HuH-7 (cell line): ENCODE measurements at places on chromosomes 7 and 10.

DNA sequence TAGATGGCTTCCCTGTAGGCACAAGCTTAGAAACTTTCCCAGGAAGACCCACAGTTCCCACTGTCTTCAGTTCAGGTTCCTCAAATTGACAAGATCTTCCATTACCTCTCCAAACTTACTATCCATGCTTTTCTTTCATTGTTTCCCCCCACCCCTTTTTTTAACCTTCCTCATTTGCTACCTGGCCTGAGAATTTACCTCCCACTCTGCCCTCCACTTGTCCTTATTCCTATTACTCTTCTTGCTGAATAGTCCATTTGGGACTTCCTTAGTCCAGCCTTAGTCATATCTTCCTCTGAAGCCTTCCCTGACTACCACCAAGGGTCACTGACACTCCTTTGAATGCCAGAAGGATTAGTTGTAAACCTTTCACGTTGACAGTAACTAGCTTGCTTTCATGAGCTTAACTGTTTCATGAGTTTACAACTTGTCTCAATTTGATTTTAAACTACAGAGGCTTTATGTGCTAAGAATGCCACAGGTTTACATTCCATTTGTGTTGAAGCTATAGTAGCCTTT, 1.2 kb upstream of the CALU start:
- no peak for DNase-seq

GRCh38 chr10:132206806-132207535, 20.2 kb downstream of the DPYSL4 start:
- DNase-seq = no peak

GRCh38 chr7:13777242-13777641, 212.2 kb downstream of the ETV1 start:
- DNase-seq = no peak

DNA sequence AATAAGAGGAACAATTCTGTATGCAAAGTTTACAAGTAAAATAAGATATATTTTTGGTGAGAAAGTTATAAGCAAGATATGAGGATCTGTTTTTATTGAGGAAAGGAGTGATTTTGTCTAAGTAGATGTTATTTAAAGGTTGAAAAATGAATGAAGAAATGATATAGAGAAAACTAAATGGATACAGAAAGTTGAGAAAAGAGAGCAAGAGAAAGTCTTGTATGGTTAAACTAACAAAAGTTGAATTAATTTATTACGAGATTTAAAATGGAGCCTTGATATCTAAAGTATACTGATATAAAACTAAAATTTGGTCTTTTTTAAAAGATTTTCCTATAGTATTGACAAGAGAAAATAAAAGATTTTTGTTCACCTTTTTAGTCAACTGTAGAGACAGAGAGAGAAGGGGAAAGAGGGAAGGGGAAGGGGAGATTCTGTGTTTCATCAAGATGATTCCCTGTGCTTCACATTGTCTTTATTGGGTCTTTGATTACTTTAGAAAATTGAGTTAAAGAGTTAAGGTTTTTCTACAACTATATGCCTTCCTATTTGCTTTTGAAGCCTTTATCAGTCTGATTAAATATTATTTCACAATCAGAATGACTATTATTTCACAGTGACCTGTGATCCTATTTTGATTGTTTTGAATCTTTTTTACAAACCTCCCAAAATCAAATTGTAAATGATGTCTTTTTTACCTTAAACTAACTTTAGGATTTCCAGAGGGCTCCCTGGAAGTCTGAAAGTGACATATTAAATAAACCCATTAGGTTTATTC, 10.7 kb downstream of the SHTN1 start:
- no peak for DNase-seq

DNA sequence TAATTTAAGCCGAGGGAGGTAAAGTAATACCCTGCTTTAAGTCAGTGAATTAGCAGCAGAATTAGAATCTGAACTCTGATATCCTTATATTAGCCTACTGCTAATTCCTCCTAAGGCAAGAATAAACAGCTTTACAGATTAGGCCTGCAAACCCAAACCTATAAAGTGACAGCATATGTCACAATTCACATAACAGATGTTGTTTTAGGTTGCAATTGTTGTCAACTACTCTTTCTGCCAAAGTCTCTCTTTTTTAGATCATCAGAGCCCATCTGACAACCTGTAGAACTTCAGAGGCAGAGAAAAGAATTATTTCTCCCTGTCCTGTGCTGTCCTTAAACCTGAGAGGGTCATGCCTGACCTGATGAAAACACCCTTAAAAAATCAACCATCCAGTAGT, 167.2 kb downstream of the PRKG1 start:
- DNase-seq = no peak

- no peak for DNase-seq
Observed at GRCh38 chr7:105098863-105099515, 85.0 kb downstream of the KMT2E start.

GRCh38 chr7:133436014-133436428, 183.1 kb downstream of the EXOC4 start:
- no peak for DNase-seq

- DNase-seq = no peak
Observed at GRCh38 chr7:391961-392524, 102.1 kb downstream of the FOXL3 start.

DNA sequence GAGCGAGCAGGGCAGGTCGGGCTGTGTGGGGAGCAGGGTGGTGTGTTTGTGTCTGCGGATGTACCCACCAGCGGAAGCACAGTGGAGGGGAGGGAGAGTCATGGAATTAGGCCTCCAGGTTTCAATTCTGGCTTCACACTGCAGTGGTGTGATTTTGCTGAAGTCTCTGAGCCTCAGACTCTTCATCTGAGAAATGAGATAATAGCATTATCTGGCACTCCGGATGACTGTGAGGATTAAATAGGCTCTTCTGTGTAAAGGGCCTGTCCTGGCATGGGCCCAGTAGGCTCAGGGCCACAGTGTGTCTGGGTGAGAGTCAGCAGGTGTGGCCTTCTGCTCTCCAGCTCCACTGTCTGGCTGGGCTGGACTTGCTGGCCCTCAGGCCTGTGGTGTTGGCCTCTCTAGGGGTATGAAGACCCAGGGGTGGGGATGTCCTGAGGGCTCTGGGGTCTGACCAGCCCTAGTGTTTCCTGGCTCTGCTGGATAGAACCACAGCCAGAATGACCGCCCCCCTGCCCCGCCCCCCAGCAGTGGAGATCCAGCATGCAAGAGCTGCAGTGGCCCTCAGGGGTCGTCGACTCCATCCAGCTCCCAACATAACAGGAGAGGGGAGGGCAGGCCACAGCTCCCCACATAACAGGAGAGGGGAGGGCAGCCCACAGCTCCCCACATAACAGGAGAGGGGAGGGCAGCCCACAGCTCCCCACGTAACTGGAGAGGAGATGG, 178.6 kb downstream of the RPS24 start:
- DNase-seq = no peak

- no peak for DNase-seq
Observed at GRCh38 chr7:18283045-18283444, 212.5 kb upstream of the HDAC9 start.

DNA sequence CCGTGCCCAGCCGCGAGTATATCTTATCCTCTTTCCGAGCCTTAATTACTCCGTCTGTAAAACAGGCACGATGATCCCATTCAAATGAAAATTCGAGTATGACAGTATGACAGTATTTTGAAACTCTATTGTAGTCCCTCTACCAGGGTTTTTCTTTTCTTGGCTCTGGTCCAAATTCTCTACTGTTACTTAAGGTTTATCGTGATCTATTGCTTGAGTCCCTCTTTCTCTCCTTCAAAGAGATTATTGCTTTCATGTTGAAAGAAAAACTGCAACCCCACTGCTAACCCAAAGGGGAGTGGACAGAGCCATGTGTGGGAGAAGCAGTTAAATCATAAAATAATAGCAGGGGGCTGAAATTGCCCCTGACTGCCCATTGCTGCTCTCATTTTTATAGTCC, 1156.6 kb upstream of the AUTS2 start:
- DNase-seq = no peak

DNA sequence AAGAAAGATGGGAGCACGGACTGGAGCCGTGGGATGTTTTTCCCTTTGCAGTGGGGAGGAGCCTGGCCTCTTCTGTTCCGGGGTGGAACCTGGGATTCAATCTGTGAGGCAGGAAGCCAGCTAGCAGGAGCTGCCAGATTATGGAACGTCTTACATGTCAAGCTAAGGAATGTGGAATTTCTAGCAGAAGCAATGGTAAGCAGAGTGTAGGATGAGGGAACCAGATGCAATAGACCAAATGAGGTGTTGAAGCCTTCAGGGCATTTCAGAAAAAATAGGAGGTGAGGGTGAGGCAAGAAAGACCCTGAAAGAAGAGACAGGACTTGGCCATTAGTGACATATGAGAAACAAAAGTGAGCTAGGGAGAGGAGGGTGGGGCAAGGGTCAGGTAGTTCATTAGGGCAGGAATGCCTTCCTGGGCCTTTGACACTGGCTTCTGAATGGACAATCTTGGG, 105.5 kb downstream of the CHN2 start:
- no peak for DNase-seq

GRCh38 chr10:15802375-15802949, 57.8 kb downstream of the MINDY3 start:
- DNase-seq = no peak

GRCh38 chr10:13068071-13068470, 31.9 kb upstream of the OPTN start:
- no peak for DNase-seq

GRCh38 chr7:51026341-51026740, 243.6 kb upstream of the GRB10 start:
- DNase-seq = no peak

DNA sequence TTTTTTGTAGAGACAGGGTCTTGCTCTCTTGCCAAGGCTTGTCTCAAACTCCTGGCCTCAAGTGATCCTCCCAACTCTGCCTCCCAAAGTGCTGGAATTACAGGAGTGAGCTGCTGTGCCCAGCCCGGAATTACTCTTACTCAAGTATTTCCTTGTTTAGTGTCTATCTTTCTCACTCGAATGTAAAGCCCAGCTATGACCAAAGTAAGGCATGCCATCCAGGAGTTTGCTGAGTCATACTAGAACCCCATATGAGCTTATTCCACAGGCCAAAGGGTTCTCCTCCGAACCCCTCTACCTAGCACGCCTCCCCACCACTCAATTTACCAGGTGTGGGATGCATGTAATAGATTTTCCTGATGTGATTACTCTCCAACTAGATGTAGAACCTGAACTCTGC, 166.6 kb upstream of the AUTS2 start:
- DNase-seq = no peak

GRCh38 chr10:130631142-130632096, 495.2 kb downstream of the GLRX3 start:
- no peak for DNase-seq

GRCh38 chr7:151410405-151411390, 860 bp upstream of the WDR86 start:
- DNase-seq = no peak

DNA sequence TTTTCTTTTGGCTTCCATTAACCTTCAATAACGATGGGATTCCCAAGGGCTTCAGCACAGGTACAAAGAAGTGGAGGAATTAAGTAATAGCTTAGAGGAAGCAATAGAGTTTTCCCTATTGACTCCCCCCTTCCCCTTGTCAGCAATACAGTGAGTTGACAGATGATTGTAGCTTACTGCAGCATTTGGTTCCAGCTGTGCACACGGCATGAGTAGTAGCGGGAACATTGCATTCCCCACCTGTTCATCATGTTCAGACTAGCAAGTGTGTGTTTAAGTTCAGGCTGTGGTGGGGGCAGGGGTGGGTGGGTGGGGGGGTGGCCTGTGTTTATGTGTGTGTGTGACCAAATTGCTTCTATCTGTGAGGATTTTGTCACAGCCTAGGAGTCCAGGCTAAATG, 4.6 kb upstream of the ADRA2A start:
- DNase-seq = no peak
